ENCODE measurements at places on chromosomes 11 and 22.

- DNase-seq = peak; percentile 14
Measured at GRCh38 chr11:95699631-95700470, 89.7 kb downstream of the FAM76B start.

DNA sequence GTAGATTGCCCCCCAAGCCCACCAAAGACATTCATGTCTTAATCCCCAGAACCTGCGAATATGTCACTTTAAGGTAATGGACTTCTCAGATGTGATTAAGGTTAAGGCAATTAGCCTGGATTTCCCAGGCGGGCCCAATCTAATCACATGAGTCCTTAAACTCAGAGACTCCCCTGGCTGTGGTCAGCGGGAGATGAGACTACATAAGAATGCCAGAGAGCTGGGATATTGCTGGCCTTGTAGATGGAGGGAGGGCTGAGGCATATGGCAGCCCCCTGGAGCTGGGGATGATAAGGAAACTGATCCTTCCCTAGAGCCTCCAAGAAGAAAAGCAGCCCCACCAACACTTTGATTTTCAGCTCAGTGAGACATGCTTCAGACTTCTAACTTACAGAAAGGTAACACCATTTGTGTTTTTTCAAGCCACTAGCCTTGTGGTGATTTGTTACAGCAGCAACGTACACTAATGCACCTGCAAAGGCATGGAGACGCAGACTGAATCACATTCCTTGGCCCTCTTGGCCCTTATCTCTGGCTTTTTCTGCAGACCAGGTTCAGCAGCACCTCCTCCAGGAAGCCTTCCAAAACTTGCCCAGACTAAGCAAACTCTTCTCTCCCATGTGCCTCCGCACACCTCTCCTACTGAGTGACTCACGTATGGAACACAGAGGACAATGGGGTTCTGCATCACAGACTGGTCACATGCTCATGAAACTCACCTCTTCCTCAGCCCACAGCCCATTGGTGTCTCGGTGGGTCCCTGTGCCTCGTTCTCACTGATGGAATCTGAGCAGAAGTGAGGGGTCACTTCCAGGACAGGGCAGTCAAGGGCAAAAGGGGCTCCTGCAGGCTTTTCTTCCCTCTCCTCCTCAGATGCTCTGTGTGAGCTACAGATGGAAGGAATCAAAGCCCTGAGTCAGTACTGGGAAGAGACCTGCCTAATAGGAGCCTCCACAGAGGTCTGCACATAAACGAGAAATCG, 86.3 kb upstream of the HMGXB4 start:
- DNase-seq = no peak

GRCh38 chr11:30485756-30486155, 100.4 kb downstream of the MPPED2 start:
- DNase-seq = no peak

GRCh38 chr11:390175-390574, 3.8 kb upstream of the PKP3 start:
- no peak for DNase-seq

DNA sequence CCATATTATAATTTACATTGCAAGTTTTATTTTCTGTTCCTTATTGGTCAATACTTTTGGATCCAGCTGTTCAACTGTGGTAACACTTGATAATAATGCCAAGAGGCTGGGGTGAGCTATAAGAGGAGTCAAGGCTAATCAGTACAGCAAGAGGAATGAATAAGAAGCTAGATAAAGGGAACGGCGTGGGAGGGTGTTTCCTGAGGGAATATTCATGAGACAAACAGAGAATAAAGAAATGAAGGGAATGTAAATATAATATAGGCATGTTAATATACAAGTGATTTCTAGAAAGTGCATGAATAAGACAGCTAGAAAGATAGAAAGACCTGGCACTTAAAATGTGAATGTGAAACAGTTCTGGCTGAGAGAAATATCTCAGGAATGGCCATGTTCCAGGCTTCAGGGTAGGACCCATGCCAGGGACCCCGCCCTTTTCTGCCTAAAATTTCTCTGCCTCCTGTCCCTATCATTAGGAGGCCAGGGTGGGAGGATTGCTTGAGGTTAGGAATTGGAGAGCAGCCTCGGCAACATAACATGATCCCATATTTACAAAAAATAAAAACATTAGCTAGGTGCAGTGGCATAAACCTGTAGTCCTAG, 3.9 kb downstream of the OR51B4 start:
- DNase-seq = no peak

- DNase-seq = no peak
Measured at GRCh38 chr11:86255896-86256295, 11.3 kb downstream of the EED start.

DNA sequence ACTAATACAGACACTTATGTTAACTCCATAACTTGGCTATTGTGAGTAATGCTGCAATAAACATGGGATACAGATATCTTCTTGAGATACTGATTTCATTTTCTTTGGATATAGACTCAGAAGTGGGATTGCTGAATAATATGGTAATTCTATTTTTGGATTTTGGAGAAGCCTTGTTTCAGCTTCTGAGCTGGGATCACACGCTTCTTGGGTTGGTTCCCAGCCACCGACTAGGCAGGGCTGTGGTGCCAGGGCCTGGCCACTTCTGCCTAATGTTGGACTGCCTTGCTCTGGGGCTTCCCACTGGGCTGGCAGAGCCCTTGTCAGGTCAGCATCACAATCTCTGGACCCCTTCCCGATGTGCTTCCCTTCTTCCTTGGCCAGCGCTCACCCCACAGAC, 14.0 kb upstream of the MCHR1 start:
- no peak for DNase-seq

- no peak for DNase-seq
Measured at GRCh38 chr11:109788948-109789490, 304.2 kb upstream of the ZC3H12C start.

DNA sequence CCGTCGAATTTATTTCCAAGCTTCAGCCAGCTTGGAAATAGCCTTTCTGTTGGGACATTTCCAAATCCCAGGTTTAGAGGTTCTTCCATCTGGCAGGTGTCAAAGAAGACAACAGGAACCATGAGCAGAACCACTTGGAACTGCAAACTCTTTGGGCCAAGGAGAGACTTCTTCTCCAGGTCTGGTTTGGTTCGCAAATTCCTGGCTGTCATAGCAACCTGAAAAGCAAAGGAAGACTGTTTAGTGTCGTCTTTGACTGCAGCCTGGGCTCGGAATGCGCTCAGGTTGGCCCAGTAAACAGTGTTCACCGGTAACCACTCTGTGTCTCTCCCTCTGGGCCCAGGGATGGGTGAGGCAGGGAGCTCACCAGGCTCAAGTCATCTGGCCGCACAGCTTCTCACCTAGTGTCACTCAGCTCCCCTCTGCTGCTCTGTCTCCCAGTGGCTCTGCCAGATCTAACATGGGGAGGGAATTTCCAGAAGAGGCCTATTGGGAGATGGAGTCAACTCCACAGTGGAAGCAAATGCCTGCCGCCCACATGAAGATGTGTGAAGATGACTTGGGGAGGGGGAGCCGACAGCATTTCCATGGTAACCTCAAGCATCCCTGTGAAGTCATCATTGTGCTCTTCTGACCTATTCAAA, 11.9 kb upstream of the CLMP start:
- DNase-seq = no peak

GRCh38 chr11:47177846-47178245, 1.2 kb upstream of the ARFGAP2 start:
- DNase-seq = no peak

GRCh38 chr11:120912504-120912903, 111.4 kb upstream of the TBCEL start:
- peak; percentile 37 for DNase-seq

DNA sequence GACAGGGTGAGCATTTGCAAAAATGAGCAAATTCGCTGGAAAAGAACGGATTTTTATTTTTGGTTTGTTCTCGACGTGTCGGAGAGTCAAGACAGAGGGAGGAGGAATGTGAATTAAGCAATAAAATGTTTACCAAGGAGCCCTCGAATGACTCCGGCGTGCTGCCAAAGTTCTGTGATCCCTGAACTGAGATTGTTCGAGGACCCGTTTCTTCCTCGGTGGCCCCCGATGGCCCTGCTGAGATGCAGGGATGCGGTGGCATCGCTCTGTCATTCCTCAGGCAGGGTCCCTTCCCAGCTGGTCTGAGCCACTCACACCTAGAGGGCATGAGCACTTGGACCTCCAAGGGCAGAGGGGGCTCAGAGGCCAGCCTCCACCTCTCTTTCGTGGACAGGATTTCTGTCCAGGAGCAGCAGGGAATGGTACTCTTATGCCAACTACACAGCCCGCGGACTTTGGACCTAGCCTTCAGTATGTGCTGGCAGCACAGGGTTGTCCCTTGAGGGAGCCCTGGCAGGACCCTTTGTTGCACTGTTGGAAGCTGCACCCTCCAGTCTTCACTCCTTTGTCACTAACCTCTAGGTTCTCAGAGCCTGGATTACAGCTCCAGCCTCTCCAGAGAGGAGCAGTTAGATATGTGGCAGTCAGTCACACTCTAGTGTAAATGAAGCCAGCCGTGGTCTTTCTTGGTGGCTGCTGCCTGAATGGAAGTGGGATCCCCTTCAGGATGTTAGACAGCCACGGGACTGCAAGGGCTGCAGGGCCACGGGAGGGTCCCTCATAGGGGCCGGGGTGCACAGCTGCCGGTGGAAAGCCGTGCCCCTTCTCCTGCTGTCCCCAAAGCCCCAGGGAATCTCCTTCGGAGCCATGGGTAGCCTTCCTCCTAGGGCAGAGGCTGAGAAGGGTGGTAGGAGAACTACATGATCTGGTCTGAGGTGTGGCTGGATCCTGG, 109.4 kb upstream of the ANO1 start:
- no peak for DNase-seq

GRCh38 chr11:112541140-112542046, 280.7 kb upstream of the PLET1 start:
- DNase-seq = no peak

GRCh38 chr11:71221821-71222220, 30.6 kb downstream of the SHANK2 start:
- no peak for DNase-seq

DNA sequence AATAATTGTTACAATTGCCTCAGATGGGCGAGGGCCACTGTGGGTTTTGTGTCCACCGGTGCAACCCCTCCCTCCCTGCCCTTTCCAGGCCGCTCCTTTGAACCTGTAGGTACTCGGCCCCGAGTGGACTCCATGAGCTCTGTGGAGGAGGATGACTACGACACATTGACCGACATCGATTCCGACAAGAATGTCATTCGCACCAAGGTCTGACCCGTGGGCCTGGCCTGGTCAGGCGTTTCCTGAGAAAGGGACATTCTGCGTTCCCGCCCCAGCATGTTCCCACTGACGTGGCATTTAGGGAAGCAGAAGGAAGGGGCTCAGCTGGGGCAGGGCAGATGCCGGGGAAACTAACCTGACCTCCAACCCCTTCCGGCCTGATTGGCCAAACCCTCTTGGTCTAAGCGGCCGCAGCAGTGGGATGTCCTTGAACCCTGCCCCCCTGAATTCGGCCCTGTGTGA, 10.1 kb downstream of the SIDT2 start:
- no peak for DNase-seq

DNA sequence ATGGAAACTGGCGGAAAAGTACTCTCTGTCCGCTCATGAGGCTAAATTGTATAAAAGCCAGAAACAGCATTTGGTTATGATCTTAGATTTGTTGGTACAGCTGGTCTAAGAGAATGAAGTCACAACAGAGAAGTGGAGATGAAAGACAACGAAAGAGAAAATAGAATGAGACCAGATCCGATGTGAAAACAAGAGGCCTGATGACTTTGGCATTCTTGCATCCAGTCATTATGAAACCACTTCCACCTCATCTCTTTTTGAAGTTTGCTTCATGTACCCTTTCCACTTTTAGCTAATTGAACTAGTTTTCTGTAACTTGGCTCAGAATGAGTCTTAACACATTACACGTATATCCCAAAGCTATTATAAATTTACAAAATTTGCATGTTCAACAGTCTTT, 1431.7 kb downstream of the LRRC4C start:
- DNase-seq = no peak

- peak; percentile 69 for DNase-seq
Measured at GRCh38 chr22:45072322-45072903, 62.6 kb upstream of the PHF21B start.

GRCh38 chr11:62505440-62506091, 41.0 kb downstream of the AHNAK start:
- no peak for DNase-seq

DNA sequence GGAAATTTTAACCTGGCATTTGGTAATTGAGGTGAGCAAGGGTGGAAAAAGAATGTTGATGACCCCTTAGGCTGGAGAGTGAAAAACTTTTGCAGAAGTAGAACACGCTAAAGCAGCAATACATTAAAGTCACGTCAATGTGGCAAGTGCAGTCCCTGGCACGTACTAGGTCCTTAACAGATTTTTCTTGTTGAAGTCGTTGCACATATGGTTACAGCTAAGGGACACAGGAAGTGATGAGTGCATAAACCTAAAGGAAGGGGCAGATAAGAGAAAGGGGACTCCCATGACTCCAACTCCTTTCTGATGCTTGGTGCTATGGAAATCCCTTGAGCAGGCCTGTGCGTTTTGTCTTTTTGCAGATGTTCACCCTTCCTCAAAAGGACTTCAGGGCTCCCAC, 1.2 kb downstream of the ACCS start:
- DNase-seq = no peak

DNA sequence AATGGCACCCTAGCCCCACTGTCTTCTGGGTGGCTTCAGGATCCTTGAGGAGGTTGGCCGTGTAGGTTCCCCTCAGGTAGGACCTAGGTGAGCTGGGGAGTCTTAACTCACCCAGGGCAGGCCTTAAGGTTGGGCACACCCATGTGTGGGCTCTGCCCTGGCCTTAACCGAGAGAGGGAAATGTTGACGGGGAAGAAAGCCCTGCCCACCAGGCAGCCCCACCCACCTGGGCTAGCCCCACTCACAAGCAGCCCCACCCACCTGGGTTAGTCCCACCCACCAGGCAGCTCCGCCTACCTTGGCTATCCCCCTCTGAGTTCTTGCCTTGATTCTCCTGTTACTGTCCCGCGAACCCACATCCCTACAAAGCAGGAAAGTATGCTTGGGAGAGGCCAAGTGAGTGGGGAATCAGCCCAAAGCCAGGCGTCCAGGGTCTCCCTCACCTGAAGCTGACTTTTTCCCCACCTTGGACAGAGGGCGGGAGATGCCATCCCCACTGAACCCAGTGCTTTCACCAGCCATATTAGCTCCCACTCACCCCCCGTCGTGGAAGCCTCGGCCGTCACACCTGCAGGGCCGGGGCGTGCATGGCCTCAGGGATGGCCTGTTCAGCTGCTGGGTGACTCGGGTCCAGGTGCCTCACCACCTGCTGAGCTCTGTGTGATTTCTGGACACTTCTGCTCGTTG, at the start of gene MYEOV:
MYEOV (plus strand) TSS at position 337 of the 687 bp plus-strand sequence. CDS start 1,200 bp downstream, outside the sequence.
- DNase-seq = peak; percentile 32

DNA sequence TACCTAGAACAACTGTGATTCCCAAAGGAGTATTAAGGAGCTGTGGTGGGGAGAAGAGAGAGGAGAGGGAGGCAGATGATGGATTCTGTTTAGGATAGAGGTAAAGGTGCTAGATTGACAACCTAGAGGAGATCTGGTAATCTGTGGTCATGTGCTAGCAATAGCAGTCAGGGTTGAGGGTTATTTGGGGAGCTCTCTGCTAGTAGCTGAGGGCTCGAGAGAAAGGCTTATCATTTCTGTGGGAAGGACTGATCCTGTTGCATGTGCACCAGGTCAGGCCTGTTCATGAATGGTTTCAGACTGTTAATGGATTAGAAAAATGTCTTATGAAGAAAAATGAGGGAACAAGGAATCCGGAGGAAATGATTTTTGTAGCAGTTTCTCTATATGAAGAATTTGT, 63.2 kb downstream of the MTMR3 start:
- DNase-seq = no peak

Measured in RPMI7951 (cell line).